ENCODE measurements at places on chromosomes 2 and 18.

DNA sequence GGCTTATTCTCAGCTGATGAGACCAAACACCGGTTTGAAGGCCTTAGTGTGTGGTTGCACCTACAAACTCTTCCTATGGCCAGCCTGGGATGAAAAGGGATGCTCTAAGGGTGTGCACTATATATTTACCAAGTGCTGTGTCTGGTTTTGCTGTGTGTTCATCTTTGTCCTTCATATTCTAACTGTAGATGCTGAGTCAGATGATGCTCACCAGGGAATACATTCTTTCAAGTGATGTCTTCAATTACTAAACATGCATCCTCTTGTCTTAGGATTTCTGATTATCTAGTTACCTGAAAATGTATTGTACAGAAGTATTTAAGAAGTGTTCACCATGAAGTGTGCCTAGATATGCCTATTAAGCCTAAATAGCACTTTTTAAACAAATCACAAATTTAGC lies 1111.6 kb upstream of the ZEB2 start:
- DNase-seq = no peak

DNA sequence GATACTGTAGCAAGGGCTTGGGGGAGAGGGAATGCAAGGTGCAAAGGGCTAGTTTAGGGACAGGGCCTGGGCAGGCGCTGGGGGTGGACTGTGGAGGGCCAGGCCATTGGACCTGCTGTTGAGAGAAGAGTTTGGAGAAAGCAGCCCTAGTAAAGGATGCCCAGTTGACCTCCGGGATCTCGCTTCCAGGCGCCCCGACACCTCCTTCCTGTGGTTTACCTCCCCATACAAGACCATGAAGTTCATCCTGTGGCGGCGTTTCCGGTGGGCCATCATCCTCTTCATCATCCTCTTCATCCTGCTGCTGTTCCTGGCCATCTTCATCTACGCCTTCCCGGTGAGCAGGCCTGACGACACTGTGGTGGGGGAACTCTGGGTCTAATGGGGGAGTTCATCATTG lies 229.0 kb downstream of the DYSF start:
- no peak for DNase-seq

DNA sequence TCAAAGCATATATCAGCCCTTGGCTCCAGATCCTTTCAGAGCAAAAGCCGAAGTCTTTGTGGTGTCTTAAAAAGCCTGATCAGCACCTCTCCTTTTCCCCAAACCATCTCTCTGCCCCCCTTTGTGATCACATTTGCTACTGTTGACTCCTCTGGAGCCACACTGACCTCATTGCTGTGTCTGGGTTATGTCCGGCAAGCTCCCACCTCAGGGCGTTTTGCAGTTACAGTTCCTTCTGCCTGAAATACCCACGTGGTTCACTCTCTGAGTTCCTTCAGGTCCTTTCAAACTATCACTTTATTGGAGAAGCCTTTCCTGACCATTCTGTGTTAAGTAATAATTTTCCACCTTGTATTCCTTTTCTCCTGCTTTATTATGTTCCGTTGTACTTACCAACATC lies 11.8 kb downstream of the C2orf69 start:
- DNase-seq = no peak

DNA sequence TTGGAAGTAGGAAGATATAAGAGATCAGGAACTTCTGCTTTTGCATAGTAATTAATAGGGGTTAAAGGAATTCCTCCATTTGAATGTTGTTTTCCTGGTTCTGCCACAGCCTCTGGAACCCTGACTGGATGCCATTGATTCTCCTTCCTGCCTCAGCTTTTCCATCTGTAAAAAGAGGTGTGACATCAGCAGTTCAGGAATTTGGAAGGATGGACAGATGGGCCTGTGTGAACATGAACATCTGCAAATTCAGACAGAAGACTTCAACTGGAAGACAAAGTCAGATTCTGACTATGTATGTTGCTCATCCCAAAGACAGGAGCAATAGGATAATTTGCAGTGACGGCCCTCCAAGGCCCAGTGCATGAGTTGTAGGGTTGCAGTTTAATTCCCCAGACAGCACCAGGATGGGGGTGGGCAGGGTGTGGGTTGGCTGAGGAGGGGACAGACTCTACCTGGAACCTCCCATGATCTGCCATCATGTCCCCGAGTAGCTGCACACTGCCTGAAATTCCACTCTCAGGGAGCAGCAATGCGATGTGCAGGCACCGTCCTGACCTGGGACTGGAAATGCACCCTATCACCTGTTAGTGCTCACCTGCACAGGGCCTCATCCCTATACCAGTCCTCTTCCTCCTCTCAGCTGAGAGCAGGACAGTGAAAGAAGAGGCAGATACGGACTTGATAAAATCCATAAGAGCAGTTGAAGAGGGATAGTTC lies 98.9 kb upstream of the EPAS1 start:
- no peak for DNase-seq

- no peak for DNase-seq
Observed at GRCh38 chr2:202965810-202966460, 48.7 kb upstream of the NBEAL1 start.

- no peak for DNase-seq
Observed at GRCh38 chr2:230797515-230798495, 66.9 kb upstream of the ITM2C start.

- DNase-seq = peak; percentile 78
Observed at GRCh38 chr2:39913648-39914461, 134.8 kb upstream of the THUMPD2 start.

- DNase-seq = no peak
Observed at GRCh38 chr2:19653509-19653908, 248.3 kb downstream of the TTC32 start.

DNA sequence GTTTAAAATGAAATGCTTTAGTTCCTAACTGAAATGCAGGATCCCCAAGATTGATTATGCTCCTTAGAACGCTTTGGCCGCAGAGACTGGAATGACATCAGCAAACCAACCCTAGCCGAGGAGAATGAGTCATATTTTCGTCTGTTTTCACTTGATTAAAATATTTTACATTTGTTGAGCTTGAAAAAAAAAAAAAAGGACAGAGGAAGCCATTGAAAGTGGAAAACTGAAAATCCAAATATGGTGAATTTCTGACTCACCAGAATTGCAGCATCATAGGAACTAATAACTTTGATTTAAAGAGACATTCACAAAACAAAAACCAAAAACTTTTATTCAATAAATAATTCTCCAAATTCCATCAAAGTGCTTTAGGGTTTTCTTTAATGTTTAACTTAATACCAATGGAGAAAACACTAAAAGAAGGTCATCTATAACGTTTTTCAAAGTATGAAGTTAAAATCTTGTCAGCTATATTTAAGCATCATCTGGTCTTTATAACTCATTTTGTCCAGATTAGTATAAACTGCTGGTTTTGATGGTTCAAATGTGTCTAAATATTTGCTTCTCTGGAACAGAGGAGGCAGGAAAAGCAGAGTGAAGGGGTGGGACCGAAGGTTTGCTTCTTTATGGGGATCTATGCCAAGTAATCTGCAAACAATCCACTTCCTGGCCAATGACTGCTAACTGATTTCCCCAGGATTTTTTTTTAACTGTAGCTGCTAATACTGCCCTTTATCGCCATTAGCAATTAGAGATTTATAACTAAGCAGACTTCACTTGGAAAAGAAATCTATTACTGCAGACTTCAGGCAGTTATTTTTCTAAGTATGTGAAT lies 30.9 kb upstream of the COL5A2 start:
- no peak for DNase-seq

DNA sequence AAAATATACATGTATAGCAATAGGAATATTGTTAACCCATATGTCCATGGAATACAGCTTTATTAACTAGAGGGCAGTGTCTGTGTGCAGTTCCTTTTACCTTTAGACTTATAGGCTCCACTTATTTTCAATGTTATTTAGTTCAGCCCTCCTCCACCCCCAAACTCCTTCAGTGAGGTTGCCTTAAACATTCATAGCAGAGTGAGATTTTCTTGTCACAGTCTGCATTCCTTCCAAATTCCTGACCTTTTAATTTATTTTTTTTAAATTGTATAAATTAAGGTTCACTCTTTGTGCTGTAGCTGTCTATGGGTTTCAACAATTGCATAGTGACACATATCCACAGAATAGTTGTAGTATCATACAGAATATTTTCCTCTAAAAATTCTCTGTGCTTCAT lies 30.9 kb downstream of the TFPI start:
- no peak for DNase-seq

DNA sequence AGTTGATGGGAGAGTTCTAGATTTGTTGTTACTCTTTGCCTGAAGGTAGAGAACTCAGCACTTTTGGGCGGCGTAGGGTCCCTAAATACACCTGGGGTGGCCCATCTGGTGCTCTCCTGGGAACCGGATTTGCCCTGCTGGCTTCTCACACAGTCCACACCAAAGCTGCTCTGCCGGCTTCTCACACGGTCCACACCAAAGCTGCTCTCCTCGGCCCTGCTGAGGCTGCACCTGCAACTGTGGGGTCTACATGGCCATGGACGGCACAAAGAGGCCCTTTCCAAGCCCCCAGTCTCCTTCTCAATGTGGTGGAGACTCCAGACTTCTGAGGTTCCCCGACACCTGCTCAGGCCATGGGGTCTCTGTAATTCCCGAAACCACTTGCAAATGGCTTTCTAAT lies 124.8 kb upstream of the GPC1 start:
- DNase-seq = no peak

DNA sequence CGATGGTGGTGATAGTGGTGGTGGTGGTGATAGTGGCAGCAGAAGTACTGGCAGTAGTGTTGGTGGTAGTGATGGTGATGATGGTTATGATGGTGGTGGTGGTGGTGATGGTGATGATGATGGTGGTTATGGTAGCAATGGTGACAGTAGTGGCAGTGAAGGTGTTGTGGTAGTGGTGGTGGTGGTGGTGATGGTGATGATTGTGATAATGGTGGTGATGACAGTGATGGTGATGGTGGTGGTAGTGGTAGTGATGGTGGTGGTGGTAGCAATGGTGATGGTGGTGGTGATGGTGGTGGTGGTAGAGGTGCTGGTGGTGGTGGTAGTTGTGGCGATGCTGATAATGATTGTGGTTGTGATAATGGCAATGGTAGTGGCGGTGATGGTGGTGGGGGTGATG lies 126.5 kb downstream of the AFF3 start:
- DNase-seq = no peak

- no peak for DNase-seq
Observed at GRCh38 chr2:5618271-5618670, 73.9 kb upstream of the SOX11 start.

DNA sequence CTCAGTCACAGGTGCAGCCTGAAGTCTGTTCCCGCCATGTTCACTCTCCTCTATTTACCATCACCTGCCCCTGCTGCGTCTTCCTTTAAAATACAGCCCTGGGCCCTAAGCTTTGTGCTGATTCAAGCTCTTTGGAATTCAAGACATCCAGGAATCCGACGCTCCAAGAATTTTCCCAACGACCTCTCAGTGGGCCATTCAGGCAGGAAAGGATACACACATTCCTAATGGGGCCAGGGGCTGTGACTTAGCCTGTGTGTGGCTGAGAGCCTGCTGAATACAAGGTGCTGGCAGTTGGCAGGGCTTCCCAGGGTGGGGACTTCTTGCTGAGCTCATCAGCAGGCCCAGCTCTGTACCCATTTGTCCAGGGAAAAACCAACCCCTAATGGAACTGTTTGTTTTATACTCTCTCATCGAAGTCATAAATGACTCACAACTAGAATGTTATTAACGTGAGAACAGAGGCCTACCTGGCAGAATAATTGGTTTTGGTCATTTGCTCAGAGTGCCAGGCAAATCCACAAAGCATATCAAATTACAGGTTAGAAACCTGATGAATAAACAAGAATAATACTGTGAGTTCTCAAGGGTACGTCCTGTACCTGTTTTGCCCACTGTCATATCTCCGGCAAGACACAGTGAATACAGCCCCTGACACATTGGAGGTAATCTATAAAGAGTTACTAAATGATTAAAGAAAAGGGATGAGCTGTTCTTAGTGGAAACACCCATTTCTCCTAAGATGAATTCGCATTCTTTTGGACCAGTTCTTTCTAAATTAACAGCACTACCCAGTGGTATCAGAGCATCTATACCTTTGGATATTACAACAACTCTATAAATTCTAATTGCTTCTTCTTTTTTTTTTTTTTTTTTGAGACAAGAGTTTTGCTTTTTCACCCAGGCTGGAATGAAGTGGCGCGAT lies 12.6 kb upstream of the KCMF1 start:
- DNase-seq = no peak

GRCh38 chr2:216283038-216283900 lies 89.0 kb downstream of the MARCHF4 start:
- DNase-seq = no peak

DNA sequence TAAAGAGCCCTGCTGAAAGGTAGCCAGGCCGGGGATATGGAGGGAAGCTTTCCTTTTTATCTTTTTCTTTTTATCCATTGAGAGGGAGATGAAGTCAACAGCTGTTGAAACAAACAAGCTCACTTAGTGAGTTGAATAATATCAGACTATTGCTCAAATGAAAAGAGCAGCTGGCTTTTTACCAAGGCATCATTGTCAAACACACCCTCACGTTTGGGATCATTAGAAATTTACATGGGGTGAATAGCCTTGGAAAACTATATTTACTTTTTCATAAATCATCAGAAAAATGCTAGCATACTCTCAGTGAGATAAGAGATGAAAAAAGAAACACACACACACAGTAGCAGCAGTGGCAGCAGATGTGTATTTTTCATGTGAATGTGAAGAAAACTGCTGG lies 71.5 kb upstream of the HNMT start:
- DNase-seq = peak; percentile 13

- DNase-seq = no peak
Observed at GRCh38 chr2:6352247-6352646, 513.5 kb downstream of the CMPK2 start.

GRCh38 chr2:19860022-19860421 lies 41.8 kb downstream of the TTC32 start:
- no peak for DNase-seq

- no peak for DNase-seq
Observed at GRCh38 chr2:235541838-235542549, 48.2 kb downstream of the AGAP1 start.

GRCh38 chr2:224876522-224876921 lies 160.4 kb upstream of the CCDC195 start:
- DNase-seq = no peak

DNA sequence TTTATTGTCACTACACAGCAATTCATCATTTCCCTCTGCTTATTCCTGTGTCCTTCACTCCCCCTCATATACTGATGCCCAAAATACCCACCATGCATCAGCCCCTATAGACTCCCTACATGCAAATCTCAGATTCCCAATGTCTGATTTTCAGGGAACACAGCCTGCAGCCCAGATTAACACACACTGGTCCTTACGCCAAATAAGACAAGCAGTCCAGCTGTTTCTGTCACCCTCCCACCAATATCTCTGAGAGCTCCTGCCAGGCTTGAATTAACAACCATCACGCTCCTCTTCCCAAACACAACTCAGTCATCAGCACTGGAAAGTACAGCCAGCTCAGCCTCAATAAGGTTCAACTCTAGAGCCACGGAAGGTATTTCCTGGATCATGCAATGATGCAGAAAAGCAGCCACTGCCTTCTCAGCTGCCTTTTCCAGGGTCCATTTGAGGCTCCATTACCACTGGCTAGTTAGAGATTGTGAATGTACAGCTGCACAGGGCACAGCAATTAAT lies 39.0 kb upstream of the SLC35F5 start:
- no peak for DNase-seq

- DNase-seq = no peak
Observed at GRCh38 chr18:58552057-58552461, 76.8 kb downstream of the ALPK2 start.

- DNase-seq = no peak
Observed at GRCh38 chr2:98039085-98039756, 43.5 kb upstream of the TMEM131 start.

GRCh38 chr2:200127848-200128247 lies 172.5 kb downstream of the MAIP1 start:
- no peak for DNase-seq

- DNase-seq = no peak
Observed at GRCh38 chr2:234843411-234843810, 108.4 kb upstream of the SH3BP4 start.

GRCh38 chr2:101415884-101416283 lies 28.6 kb upstream of the CREG2 start:
- no peak for DNase-seq

Data from NCI-H1694 (cell line).